Right ventricle myocardium superior (tissue), 1 donor: ENCODE measurements at places on chromosomes 1 and 21. TPM values are rescaled to one million over a fixed set of nuclear protein-coding genes. Genes with fewer than 3 reads are reported as not detected.

POU3F1 gene
- 0.16 TPM for total RNA-seq

DRAXIN gene
- total RNA-seq: 0.05 TPM

VANGL1 gene
- total RNA-seq: 5.2 TPM

ARHGAP30 gene
- 3.3 TPM for total RNA-seq

XCL1 gene
- 0.48 TPM for total RNA-seq

ANGPTL7 gene
- 0.89 TPM for total RNA-seq

PRAMEF14 gene
- not detected for total RNA-seq

KIAA1614 gene
- total RNA-seq: 7.1 TPM

TCHH gene
- not detected for total RNA-seq

RABIF gene
- total RNA-seq: 4.5 TPM

GPR3 gene
- total RNA-seq: 0.24 TPM

SLC6A9 gene
- total RNA-seq: 0.78 TPM

CDKN2C gene
- 15.1 TPM for total RNA-seq

VWA1 gene
- 17.1 TPM for total RNA-seq

ACTL8 gene
- not detected for total RNA-seq

IL19 gene
- not detected for total RNA-seq

NBPF19 gene
- 2.9 TPM for total RNA-seq
